ENCODE measurements at places on chromosomes 5 and 9. TPM values are rescaled to one million over a fixed set of nuclear protein-coding genes. Genes with fewer than 3 reads are reported as not detected.
A peak's percentile ranks its signal among the peaks of the same experiment; 100 is the strongest.

The FBN2 gene
- total RNA-seq, result 0.84 TPM

The NACC2 gene
- total RNA-seq, result 51.3 TPM

The SREK1IP1 gene
- 19.6 TPM for total RNA-seq

The C5 gene
- 5.7 TPM for total RNA-seq

The CMYA5 gene
- 1.0 TPM for total RNA-seq

The SLC34A1 gene
- not detected for total RNA-seq

The UGT3A1 gene
- not detected for total RNA-seq

The SLC6A19 gene
- total RNA-seq, result not detected

DNA sequence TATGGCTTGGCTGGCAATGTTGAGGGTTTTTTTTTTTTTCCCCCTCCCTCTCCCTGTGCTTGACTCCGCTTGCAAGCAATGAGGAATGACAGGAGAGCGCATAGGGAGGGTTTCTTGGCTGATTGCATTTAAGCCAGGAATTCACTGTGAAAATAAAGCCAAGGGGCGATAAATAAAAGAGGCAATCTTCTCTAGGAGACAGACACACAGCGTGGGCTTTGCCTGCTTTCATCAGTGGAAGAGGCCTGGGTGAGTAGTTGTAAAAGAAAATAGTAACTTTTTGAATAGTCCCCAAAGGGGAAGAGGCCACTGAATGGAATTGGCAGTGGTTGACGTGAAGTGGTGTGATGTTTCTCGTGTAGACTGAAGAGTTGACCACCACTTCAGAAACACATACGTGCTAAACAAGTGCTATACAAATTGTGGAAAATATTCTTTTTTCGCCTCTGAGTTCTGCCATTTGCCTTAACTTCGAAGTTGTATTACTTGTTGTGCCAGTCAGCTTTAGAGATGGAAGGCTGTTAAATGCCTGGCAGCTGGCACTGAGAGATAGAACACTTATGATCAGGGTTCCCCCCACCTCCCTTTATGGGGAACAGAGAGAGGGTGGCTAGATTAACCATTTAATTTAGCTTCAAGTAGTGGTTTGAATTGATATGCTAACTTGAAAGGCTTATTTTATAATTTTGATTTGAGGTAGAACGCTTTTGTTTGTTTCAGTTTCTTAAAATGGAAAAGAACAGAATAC, 3.0 kb downstream of the ZSWIM6 start:
- no peak for DNase-seq

DNA sequence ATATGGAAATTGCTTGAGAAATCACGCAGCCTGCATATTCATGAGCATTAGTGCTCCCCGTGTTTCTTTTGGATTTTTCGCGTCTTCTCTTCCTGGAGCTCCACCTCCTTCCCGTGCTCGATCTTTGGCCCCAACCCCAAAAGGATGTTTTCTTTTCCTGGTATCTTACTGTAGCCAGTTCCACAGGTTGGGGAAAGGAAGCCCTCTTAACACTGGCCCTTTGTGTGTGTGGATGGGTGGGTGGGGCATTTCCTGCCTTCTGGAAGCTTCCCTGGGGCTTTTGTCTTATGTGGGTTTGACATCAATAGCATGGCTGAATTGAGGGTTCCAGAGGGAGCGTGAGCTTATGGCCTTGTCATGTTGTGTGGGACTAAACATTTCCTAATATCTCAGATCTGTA, 21.9 kb downstream of the STXBP1 start:
- DNase-seq, result no peak

- DNase-seq, result peak; percentile 94
These were observed 3.1 kb downstream of the SLC4A9 start for GRCh38 chr5:140362875-140363630.

- peak; percentile 82 for DNase-seq
These were observed 10.0 kb downstream of the TRAF1 start for GRCh38 chr9:120916588-120916987.

DNA sequence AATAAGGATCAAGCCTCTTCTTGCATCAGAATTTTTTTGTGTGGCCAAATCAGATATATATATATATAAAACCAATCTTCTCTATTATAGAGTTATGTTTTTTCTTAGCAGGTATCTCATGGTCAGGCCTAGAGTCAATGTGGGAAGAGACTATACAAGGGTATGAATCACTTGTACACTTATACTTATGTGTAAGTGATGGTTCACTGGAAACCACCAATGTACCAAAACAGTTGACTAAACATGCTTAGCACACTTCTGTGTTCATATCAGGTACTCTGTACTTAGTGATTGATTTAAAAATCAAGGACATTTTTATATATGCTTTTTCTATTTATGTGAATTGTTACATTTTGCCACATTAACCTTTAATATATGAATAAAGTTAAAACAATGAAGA, 92.6 kb downstream of the CWC27 start:
- DNase-seq, result no peak

GRCh38 chr9:101376111-101376848, 8.5 kb downstream of the BAAT start:
- DNase-seq, result no peak

GRCh38 chr5:6182271-6182815, 196.0 kb downstream of the MED10 start:
- no peak for DNase-seq

- no peak for DNase-seq
These were observed 1.8 kb upstream of the INIP start for GRCh38 chr9:112719696-112720095.

GRCh38 chr5:5481206-5481605, 58.7 kb downstream of the ICE1 start:
- no peak for DNase-seq

DNA sequence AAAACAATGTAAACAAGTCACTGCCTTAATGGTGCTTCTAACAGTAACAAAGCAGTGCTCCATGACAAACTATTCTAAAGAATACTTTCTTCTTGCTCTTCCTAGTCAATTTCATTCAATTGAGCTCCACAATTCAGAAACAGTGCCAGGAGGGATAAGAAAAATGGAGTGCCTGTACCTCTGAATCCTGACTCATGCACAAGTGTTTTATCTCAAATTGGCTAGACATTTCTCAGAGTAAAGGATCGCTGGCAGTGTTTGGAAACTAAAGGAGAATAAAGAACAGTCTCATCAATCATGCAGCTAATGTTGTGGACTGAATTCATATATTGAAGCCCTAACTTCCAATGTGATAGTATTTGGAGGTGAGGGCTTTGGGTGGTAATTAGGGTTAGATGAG, 27.6 kb downstream of the SLC25A51 start:
- no peak for DNase-seq

- no peak for DNase-seq
These were observed 171.0 kb downstream of the RMI1 start for GRCh38 chr9:84151640-84152039.

DNA sequence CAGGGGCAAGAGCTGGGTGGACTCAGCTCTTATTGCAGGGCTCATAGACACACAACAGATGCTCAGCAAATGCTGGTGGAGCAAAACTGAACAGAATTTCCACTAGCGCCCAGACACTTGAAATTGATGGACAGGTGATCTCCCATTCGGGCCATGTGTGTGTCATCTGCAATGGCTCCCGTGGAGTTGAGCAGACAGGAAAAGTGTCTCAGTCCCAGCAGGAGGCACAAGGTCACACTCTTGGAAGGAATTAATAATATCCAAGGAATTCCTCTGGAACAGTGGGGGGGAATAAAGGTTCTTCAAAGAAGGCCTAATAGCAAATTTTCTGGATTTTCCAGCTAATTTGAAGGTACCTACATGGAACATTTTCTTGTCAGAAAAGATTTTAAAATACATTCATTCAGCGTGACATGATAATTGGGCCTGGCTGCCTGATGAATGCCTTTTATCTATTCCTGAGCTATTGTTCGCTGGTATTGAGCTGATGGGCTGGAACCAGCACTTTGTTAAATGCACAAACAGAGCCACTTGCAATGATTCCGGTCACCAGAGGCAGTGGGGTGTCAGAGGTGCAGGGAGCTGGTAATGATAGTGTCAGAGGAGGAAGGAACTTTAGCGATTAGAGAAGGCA, 31.5 kb upstream of the ALDH1B1 start:
- no peak for DNase-seq

DNA sequence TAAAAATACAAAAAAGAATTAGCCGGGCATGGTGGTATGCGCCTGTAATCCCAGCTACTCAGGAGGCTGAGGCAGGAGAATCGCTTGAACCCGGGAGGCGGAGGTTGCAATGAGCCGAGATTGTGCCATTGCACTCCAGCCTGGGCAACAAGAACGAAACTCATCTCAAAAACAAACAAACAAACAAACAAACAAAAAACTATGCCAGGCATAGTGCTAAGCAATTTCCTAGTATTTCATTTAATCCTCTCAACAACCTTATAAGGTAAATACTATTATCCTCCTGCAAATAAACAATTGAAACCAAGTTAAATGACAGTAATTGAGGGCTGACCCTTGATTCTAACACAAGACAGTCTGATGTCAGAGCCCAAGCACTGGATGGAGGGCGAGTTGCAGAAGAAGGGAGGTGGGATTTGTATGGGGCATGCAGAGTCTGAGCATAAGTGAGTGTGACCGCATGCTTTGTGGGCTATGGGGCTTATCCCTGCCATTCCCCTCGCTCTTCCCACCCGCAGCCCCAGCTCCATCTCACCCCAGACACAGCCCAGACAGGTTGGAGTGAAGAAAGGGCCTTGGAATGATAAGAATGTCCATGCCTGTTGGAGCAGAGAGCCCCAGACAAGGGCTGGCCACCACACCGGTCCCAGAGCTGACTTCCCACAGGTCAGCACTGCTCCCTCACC, 24.3 kb upstream of the RPS14 start:
- no peak for DNase-seq

GRCh38 chr5:134275822-134276221, 49.9 kb upstream of the PPP2CA start:
- no peak for DNase-seq

- peak; percentile 69 for DNase-seq
These were observed 45.9 kb upstream of the PJA2 start for GRCh38 chr5:109455598-109456096.

- no peak for DNase-seq
These were observed 205.9 kb upstream of the TMEM161B start for GRCh38 chr5:88474574-88474973.

DNA sequence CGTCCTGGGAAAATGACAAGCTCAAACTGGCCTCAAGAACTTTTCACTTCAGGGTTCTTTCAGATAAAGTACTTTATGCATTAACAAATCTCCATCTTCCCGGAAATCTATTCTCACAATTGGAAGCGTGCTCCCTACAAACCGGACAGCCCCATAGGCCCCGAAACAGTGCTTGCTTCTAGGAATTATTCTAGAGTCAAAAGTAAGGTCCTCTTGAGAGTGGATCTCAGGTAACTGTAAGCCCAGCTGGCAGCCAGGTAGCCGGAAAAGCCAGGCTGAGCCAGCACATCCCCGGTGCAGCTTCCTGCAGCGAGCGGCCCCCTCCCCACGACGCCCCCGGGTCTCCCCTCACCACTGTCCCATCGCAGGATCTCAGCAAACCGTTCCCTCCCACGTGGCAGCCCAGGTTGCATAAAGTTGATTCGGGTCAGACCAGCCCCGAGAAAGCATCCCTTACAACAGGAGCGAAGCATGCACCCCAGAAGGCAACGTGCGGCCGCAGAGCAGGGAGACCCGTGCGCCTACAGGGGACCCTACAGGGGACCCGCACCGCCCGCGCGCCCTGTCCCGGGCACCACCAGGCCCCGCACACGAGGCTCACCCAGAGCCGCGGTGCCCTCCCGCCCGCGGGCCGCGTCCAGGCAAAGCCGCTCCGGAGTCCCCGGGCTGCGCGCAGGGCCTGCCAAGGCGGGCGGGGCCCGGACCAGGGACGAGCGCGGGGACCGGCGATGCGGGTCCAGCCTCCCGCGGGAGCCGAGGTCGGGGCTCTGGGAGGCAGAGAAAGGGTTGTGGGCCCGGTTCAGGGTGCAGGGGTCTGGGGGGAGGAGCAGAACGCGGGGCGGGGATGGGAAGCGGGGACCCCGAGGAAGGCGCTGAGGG, 920 bp downstream of the LPCAT1 start:
- DNase-seq, result peak; percentile 82

DNA sequence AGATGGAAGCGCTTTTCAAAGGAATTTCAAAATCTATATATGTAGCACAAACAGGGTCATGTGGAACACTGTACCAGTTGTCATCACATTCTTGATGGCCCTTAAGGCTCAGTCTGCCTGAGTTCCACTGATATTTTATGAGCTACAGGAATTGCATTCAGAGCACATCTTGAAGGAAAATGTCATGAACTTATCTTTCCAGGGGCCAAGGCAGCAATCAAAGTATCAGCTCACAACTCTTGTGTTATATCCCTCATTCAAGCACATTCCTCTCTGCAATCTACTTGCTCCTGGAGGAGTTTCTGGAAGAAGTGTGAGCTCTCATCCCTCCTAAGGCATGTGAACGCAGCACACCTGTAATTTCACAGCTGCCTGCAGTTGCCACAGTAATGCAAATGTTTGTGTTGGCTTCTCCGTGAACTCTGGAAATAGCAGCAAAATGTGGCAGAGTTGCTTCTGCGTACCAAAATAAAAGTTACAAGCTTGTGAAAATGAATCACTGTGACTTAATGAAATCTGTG, 89.7 kb upstream of the EQTN start:
- no peak for DNase-seq

DNA sequence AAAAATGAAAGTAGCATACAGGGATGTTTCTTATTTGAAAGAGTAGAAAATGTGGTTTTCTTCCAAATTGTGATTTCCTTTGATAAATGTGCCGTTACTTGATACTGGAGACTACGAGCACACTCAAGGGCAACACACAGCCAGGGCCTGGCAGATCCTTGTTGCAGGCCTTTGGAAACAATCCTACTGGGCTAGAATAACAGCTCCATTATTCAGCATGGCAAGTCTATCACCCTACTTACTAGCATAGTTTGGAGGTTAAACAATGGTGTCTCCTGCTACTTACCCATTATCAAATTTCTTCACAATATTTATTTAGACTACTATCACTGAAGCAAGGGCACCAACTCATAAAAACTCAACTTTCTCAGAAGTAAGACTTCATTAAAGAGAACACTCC, 140.8 kb upstream of the ZNF608 start:
- DNase-seq, result no peak

GRCh38 chr5:76622973-76623596, at the start of gene F2RL2:
TSS of gene F2RL2 (minus strand) at chr5:76623403. CDS start at chr5:76623230, 173 bp downstream.
- DNase-seq, result no peak

- DNase-seq, result no peak
These were observed 681.9 kb upstream of the C9orf72 start for GRCh38 chr9:28255174-28255573.

DNA sequence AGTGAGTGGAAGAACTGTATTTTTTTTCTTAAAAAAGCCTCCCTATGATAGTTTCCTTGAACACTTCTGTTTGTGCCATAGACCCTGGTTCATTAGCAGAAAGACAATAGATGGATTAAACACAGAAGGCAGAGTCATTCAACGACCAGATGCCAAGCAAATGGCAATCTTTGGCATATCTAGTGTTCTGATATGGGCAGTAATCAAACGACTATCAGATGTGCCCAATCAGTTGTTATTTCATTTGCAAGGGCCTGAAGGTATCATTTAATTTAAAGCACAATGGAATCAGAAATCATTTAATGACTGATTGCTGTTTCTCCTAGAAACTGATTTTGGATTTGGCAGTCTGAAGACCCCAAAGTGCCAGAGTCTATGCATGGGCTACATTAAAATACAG, 61.3 kb downstream of the SGCD start:
- DNase-seq, result no peak

GRCh38 chr9:69253057-69253456, 72.0 kb upstream of the ENTREP1 start:
- no peak for DNase-seq

GRCh38 chr5:149750596-149750995, 20.5 kb downstream of the PPARGC1B start:
- DNase-seq, result no peak
